ENCODE measurements at places on chromosomes 6 and 20.

DNA sequence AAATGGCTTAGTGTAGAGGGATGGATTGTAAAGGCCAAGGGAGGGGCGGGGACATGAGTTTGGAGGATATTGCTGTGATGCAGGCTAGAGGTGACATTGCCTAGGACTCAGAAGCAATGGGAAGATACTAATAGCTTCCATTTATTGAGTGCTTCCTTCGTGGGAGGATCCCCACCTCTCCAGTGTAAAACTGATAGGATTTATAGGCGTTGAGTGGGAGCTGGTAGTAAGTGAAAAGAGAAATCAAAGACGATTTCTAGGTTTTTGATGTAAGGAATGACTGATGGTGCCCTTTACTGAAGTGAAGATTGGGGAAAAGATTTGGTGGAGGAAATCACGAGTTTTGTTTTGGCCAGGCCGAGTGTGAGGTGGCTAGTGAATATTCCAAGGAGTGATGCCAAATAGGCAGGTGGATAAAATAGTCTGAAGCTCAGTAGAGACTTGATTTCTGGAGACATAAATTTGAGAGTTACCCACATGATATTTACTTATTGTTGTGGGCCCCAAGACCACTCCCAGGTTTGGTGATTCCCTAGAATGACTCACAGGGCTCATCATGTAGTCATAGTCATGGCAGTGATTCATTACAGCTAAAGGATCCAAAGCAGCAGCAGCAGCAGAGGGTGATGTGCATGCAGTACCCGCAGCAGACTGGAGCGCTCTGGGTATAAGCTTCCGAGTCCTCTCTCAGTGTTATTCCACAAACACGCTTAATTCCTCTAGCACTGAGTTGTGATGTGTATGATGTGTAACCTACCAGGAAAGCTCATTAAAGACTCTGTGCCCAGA lies 10.2 kb downstream of the RPRD1B start:
- DNase-seq: no peak

DNA sequence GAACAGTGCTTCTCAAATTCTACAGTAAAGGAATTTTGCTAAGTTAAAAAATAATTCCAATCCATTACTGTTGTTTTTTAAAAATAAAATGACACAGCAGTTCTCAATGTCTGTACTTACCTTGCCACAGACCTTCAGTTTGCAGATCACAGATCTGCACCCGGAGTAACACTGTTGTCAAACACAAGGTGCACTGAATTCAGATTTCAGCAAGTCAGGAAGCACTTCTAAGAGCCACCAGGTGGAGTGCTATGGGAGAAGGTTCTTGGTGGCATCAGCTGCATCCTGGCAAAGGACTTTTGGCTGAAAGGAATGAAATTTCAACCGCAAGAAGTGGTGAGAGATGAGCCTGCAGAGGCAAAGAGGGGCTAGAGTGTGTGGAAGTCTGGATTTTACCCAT lies 17.4 kb downstream of the RSPH4A start:
- no peak for DNase-seq

- DNase-seq: no peak
These were observed 529.5 kb downstream of the PRKN start for GRCh38 chr6:162198076-162198475.

DNA sequence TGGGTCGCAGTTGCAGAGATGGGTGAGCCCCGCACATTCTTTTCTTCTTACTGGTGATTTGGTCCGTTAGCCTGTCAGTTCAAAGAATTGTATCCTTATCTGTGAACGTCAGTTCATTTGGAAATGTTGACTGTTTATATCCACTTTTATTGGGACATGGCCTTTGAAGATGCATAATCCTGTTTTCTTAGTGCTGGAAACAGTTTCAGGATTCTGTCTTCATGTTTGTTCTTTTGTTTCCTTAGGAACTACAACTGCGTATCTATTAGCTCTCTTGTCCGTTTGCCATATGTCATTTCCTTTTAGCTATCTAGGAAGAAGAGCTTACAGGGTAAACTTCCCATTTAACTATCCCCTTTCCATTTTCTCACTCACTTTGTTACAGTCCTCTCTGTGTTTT lies 35.0 kb upstream of the TULP1 start:
- no peak for DNase-seq

DNA sequence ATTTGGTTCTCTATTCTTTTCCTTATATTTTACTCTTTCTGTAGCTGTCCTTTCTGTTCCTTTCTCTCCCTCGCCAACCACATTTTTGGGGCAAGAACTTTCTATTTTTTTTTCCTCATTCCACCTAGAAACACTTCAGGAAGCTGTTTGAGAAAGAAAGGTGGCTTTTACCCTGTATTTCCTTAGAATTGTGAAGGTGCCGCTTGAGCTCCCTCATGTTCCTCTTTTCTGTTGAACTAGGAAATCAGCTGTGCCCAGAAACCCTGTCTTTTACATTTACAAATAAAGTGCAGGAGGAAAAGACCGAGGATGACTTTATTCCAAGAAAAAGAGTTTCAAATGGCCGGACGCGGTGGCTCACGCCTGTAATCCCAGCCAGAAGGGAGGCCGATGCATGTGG lies 38.2 kb downstream of the OR2B2 start:
- peak; percentile 34 for DNase-seq

GRCh38 chr6:34385793-34386195 lies 6.7 kb downstream of the NUDT3 start:
- DNase-seq: no peak
